ENCODE measurements at places on chromosomes 7 and 10.

- peak; percentile 89 for DNase-seq
These were observed 32.4 kb downstream of the WBP1L start for GRCh38 chr10:102775935-102776669.

GRCh38 chr7:156523447-156524048, 117.0 kb upstream of the RNF32 start:
- no peak for DNase-seq

DNA sequence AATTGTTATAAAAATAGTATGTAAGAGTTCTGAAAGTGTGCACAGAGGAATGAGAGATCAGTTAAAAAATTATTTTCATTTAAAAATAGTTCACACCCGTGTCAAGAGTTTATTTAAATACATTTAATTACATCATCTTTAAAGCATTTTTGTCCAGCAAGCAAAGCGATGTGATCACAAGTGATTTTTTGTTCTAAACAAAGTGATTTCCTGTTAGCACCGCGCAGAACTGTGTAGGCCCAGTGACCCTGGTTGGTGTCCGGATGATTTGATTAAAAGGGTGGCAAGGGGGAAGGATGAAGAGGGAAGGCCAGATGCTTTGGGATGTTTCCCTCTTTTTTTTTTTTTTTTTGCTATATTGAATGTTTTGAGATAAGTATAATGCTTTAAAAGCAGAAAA, 227.8 kb upstream of the PITRM1 start:
- DNase-seq: no peak

DNA sequence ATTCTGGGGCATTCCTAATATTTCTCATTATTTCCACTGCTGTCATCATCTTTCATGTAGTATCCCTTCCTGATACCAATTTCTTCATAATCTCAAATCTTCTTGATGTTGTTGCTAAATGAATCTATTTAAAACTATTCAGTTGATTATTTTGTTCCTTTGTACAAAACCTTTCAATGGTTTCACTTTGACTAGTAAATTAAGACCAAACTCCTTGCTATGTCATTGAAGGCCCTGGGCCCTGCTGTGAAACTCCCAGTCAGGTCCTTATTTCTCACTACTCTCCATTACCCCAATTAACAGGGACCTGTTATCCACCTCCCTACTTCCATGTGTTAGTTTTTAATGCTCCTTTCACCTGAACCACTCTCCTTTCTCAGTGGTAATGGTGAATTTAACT, 97.0 kb downstream of the CTTNBP2 start:
- DNase-seq: no peak

- no peak for DNase-seq
These were observed 119.1 kb downstream of the NRBF2 start for GRCh38 chr10:63252095-63252762.

DNA sequence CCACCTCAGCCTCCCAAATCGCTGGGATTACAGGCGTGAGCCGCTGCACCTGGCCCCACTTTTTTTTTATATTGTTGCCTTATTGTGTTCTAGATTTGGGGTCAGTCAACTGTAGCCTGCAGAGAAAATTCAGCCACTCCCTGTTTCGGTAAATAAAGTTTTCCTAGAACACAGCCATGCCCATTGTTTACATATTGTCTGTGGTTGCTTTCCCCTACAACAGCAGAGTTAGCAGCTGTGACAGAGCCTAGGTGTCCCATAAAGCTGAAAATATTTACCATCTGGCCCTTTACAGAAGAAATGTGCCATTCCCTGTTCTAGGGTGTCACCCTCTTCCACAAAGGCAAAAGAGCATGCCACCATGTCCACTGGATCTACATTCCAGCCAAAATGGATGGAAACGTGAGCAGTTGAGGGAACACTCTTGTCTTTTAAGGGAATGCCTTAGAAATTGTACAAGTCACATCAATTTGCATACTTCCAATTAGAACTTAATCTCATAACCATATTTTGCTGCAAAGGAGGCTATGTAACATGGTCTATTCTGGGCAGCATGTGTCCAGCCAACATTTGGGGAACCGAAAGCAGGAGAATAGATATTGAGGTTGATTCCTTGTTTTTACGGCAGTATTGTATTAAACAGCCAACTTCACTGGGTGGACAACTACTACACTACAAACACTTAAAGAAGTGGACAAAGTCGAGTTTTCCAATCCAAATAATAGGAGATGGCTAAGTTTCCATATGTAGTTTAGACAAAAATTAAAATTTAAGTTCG, 11.0 kb upstream of the BLVRA start:
- DNase-seq: no peak

GRCh38 chr10:6347391-6347951, 144.7 kb downstream of the PFKFB3 start:
- DNase-seq: no peak

DNA sequence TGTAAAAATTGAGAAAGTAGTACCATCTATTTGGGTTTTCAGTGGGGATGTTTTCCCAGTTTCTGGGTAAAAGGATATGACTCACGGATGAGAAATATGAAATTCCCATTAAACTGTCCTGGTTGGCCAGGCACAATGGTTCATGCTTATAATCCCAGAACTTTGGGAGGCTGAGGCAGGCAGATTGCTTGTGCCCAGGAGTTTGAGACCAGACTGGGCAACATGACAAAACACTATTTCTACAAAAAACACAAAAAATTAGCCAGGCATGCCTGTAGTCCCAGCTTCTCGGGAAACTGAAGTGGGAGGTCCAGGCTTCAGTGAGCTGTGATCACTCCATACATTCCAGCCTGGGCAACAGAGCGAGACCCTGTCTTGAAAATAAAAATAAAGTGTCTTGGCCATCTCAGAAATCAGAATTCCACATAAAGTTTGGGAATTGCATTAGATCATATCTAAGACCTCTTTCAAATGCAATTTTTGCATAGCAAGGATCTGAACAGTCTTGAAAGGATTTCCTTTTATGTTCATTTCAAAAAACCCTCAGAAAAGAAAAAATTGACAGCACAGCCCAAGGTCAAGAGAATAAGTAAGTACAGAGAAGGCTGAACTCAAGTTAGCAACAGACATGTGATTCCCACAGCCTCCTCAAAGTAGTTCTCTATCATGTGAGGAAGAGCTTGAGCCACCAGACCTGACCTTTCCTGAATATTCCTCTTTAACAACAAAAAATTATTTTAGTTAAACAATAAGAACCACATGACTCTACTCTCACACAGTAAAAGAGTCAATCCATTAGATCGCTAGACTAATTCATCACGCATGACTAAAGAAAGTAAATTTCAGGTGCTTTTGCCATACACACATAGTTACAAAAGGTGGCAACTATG, 141.5 kb upstream of the CAV2 start:
- DNase-seq: no peak

- no peak for DNase-seq
These were observed 26.8 kb upstream of the MGMT start for GRCh38 chr10:129440247-129440646.

GRCh38 chr7:81207801-81208200, 288.9 kb upstream of the SEMA3C start:
- DNase-seq: no peak

DNA sequence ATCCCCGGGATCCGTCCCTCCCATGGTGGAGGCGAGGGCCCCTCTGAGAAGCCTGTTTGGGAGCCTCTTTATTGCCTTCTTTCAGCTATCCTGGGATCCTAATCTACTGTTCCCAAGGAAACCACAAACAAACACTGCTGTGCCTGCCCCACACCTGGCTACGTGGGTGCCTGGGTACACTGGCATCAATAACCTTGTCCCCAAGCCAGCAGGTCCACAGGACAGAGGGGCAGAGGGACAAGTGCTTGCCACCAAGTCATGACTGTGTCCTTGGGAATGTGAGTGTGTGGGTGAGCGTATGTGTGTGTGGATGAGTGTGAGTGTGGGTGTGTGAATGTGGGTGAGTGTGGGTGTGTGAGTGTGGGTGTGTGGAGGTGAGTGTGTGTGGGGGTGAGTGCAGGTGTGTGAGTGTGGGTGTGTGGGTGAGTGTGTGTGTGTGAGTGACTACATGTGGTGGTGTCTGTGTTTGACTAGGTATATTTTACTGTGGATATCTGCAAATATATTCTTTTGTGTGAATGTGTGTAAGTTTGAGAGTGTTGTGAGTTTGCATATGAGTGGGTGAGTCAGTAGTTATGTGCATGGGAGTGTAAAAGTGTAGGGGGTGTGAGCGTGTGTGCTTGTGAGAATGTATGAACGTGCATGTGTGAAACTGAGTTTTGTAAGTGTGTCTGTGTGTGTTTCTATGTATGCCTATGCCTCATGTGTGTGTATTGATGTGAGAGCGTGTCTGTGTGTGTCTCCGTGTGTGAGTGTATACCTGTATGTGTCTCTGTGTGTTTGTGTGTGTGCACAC, 96.1 kb downstream of the TNS3 start:
- DNase-seq: no peak

DNA sequence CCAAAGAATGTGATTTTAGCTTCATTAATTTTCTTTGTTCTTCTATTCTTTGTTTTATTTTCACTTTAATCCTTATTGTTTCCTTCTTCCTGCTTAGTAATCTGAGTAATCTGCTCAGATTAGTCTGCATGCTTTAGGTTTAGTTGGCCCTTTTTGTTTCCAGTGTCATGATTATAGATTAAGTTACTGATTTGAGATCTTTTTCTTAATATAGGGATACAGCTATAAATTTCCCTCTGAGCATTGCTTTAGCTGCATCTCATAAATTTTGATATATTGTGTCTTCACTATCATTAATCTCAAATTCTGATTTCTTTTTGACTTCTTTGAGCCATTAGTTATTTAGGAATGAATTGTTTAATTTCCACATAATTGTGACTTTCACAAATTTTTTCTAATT, 6.2 kb downstream of the NET1 start:
- no peak for DNase-seq

DNA sequence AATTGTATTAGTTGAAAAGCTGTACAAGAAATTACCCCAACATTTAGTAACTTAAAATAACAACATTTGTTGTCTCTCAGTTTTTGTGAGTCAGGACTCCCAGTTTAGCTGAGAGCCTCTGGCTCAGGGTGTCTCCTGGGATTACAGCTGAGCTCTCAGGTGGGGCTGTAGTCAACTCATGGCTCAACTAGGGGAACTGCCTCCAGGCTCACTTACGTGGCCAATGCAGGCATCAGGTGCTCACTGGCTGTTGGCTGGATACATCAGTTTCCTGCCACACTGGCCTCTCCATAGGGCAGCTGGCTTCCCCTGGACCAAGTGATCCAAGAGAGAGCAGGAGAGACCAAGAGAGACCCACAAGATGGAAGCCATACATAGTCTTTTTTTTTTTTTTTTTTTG, 17.5 kb downstream of the CCNY start:
- DNase-seq: no peak

- no peak for DNase-seq
These were observed 37.2 kb upstream of the RAPGEF5 start for GRCh38 chr7:22393913-22394729.

- DNase-seq: no peak
These were observed 39.3 kb upstream of the MMD2 start for GRCh38 chr7:4998244-4998643.

DNA sequence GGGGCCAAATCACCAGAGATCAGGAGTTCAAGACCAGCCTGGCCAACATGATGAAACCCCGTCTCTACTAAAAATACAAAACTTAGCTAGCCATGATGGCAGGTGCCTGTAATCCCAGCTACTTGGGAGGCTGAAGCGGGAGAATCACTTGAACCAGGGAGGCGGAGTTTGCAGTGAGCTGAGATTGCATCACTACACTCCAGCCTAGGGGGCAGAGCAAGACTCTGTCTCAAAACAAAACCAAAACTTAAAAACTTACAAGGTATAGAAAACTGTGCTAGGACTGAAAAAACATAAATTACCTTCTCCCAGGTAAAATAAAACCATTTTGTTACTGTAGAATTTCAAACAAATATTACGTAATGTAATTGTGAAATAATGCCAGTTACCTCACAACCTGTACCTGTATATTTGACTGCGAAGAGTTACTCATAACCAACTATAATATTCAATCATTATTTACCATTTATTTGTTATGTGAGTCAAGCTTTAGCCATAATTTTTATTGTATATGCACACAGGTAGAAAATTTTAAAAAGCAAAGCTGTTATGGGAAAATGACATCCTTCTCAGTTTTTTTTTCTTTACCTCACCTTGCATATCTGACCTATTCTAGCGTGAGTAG, 180.9 kb downstream of the SEMA3A start:
- no peak for DNase-seq

DNA sequence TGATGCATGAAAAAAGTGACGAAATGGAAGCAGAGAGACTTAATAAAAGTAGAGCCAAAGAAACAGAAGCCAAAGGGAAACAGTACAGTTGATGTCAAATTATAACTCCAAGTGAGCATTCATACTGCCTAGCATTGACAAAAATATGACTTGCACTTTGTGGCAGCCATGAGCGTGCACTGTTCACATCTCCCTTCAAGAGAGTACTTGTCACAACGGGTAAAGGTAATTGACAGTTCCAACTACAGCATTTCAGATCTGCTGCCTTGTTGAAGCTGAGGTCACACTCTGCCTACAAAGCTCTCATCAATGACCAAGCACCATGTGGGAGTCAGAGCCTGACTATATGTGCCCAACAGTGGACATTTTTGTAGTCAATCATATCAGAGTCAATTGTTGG, 54.3 kb downstream of the IQUB start:
- no peak for DNase-seq

DNA sequence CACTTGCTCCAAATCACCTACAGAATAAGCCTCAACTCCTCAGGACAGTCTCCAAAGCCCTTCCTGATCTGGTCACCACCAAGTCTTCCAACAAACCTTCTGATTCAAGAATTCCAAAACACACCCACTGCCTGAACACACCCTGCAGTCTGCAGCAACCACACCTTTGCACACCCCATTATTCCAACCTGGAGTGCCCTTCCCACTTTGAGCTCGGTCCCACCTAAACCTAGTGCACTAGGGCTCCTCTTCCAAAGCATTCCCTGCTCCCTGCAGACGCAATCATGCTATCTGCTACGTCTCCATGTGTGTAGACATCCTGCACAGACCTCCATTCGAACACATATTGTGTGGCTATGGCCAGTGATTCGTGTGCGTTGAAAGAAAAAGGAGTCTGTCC, 289.3 kb downstream of the GRID1 start:
- DNase-seq: no peak

DNA sequence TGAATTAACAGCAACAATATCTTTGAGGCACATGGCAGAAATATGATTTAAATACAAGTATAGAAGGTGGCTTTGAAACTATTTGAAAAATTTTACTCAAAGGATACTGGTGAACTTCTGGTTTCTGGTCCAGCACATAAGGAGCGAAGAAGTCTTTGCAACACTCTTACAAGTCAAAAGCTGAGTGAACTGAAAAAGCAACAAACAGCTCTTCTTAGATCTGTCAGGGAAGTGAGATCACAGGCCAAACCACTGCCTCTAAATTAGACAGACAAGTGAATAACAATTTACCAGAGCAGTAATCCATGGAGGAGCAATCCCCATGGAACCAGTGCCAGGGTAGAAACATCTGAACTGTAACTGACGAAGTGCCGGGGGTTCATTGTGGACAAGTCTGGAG, 9.6 kb upstream of the VWC2 start:
- DNase-seq: no peak

All from right forelimb (tissue), 1 donor.